PC-3 (cell line): ENCODE measurements at places on chromosomes 11 and 22. TPM values are rescaled to one million over a fixed set of nuclear protein-coding genes. Genes with fewer than 3 reads are reported as not detected.
A peak's percentile ranks its signal among the peaks of the same experiment; 100 is the strongest.

DNA sequence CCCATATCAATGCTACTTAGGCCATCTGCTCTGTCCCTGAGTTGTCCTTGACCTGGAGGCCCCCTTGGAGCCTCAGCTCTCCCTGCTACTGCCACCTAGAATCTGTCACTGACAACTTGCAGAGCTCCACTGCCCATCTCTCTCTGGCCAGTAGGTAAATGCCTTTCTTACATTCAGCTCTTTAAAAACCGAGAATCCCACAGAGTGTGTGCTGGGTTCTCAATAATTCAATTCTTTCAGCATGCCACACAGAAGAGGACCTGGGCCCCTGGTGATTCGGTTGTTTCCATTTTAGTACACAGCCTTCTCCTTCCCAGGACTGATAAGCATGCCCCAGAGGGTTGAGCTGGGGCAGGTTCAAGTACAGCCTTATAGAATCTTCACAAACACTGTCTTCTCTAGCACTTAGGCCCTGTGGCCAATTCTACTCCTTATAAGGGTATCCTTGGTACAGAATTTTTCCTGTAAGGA lies 22.0 kb upstream of the IPO7 start:
- H3K36me3 ChIP-seq = no peaks in the 10 kb centered on the region
- H3K4me3 ChIP-seq = no peak overlapping the region
- no peaks in the 10 kb centered on the region for H3K27me3 ChIP-seq
- peaks cover 37% of the 10 kb centered on the region for H3K4me1 ChIP-seq
- H3K27ac ChIP-seq = peak overlapping the region; percentile 99
- no peak for DNase-seq

GRCh38 chr11:74138021-74138420 lies 32.8 kb downstream of the C2CD3 start:
- H3K4me1 ChIP-seq = peaks cover 65% of the 10 kb centered on the region
- peaks cover 23% of the 10 kb centered on the region for H3K36me3 ChIP-seq
- H3K27ac ChIP-seq = peak overlapping the region; percentile 91
- H3K4me3 ChIP-seq = peak overlapping the region; percentile 47
- H3K27me3 ChIP-seq = no peaks in the 10 kb centered on the region
- peak; percentile 51 for DNase-seq

DNA sequence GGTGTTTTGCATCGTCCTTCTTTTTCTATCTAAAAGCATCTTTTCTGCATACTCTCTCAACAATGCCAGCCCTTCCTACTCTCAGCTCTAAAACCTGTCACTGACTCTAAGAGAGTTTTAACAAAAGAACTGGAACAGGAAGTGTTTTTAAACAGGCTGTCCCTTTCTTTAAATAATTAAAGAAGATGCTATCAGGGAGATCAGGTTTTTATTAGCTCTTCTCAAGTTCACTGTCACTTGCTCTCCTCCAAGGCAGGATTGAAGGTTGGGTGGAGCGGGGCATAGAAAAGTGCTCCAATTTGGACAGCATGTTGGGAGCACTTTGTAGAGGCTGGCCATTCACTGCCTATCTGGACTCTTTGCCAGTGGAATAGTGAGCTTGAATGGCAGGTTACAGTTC lies 56.4 kb upstream of the BARX2 start:
- H3K36me3 ChIP-seq = no peaks in the 10 kb centered on the region
- no peak for DNase-seq
- no peak overlapping the region for H3K4me3 ChIP-seq
- H3K27me3 ChIP-seq = no peaks in the 10 kb centered on the region
- peaks cover 39% of the 10 kb centered on the region for H3K4me1 ChIP-seq
- no peak overlapping the region for H3K27ac ChIP-seq

GRCh38 chr11:45209891-45210699 lies 63.7 kb downstream of the PRDM11 start:
- no peaks in the 10 kb centered on the region for H3K4me1 ChIP-seq
- no peak overlapping the region for H3K4me3 ChIP-seq
- no peaks in the 10 kb centered on the region for H3K27me3 ChIP-seq
- no peak for DNase-seq
- H3K36me3 ChIP-seq = no peaks in the 10 kb centered on the region

APOL5 gene
- not detected in 2 replicates for total RNA-seq

DNA sequence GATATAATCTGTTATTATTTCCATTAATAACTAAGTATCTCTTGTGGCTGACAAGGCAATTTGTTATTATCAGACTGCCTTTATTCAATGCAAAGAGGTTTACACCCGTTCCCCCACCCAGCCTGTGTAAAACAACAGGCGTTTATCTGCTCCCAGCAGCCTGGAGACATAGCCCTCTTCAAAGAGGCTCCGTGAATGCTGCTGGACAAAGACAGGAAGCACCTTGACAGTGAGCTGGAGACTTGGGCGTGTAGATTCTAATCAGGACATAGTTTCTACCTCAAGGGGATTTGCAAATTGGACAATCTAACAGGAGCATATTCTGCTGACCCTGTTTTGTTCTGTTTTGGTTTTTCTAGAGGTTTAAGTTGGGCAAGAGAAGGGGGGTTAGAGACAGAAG lies 733.0 kb upstream of the KIRREL3 start:
- H3K27me3 ChIP-seq = no peaks in the 10 kb centered on the region
- H3K4me3 ChIP-seq = no peak overlapping the region
- no peak overlapping the region for H3K27ac ChIP-seq
- DNase-seq = no peak
- H3K4me1 ChIP-seq = no peaks in the 10 kb centered on the region

P4HA3 gene
- total RNA-seq = 2.0 and 3.7 TPM in 2 replicates

- DNase-seq = peak; percentile 31
- H3K4me1 ChIP-seq = 0 out of 2 replicates have a peak, but pooled peaks cover 3% of the 10 kb centered on the region
- H3K27me3 ChIP-seq = peaks cover 30% of the 10 kb centered on the region
- no peak overlapping the region for H3K4me3 ChIP-seq
- H3K27ac ChIP-seq = no peak overlapping the region
Measured at GRCh38 chr11:18144243-18144642, 11.9 kb downstream of the MRGPRX3 start.

DNA sequence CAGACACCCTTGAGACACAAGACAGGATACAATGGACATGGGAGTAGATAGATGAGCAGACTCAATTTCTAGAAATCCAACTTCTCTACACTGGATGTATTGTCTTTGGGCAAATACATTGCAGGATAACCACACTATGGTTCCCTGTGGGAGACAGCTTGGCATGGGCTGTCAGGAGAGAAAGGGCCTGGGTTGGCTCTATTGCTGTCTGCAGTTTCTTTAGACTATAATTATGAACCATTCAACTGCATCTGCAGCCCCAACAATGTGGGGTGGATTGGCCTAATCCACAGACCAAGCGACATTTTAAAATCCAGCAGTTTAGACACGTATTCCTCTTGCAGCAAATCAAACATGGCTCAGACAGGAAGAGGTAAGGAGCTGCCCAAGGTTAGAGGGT lies 60.3 kb downstream of the ETS1 start:
- H3K4me1 ChIP-seq = peaks cover 56% of the 10 kb centered on the region
- H3K27me3 ChIP-seq = no peaks in the 10 kb centered on the region
- no peak overlapping the region for H3K27ac ChIP-seq

DNA sequence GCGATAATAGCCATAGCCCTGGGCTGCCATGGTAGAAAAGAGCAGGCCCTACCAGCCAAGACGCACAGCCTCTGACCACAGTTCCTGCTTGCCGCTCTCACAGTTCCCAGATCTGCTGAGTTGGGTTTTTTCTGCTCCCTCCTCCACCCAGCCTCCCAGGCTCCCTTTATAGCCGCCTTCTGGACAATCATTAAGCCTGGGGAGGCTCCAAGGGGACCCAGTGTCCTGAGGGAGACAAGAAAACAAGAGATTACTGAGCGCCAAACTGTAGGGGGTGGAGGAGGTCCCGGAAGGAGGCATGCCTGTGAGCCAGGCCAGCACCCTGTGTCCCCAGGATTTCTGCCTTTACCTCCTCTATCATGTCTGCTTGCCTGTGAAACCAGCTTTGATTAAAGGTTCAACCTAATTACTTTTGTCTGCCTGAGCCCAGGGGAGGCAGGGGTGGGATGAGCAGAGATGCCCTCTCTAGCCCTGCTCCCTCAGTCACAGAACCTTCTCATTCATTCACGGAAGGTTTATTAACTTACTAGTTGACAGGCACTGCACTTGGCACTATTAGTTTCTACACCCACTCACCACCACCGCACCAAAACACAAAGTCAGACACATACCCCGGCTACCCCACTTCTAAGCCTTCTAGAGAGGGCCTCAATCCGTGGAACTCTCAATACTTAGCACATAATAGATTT lies 1.2 kb downstream of the SLC37A4 start:
- peaks cover 16% of the 10 kb centered on the region for H3K4me1 ChIP-seq
- no peak overlapping the region for H3K27ac ChIP-seq
- H3K36me3 ChIP-seq = peaks cover 10% of the 10 kb centered on the region; the same call in 1 of the 2 replicates
- DNase-seq = peak; percentile 16
